ENCODE measurements at places on chromosomes 3 and 15.
A peak's percentile ranks its signal among the peaks of the same experiment; 100 is the strongest.

- DNase-seq, result no peak
These were observed 113.2 kb downstream of the MECOM start for GRCh38 chr3:169550284-169550683.

- DNase-seq, result no peak
These were observed 166.3 kb downstream of the GREM1 start for GRCh38 chr15:32884146-32884545.

DNA sequence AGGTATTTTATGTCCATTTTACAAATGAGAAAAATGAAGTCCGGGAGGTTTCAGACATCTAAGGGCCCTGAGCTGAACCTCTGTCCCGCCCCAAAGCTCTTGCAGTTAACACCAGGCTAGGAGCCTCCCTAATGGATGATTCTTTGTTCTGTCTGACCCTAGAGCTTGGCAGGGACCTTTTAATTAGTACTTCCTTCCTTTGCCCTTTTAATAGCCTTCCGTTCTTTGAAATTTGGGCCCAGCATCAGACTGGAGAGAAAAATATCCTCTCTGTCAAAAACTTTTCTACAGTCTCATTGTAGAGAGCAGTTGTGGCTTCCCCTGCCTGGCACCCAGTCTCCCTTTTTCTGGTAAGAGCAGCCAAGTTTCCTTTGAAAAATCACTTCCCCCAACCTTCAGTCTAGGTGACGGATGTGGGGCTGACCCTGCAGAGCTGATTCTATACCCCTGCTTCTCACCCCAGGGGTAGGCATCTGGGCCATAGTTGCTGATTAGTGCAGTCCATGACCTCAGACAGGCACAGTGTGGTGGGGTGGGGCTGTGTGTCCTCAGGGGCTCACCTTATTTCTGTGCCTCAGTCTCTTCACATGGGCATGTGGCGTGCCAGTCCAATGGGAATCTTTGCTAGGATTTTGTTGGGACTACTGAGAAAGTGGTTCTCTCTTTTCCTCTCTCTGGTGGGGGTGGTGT, 220.4 kb downstream of the ADAMTS9 start:
- DNase-seq, result no peak

DNA sequence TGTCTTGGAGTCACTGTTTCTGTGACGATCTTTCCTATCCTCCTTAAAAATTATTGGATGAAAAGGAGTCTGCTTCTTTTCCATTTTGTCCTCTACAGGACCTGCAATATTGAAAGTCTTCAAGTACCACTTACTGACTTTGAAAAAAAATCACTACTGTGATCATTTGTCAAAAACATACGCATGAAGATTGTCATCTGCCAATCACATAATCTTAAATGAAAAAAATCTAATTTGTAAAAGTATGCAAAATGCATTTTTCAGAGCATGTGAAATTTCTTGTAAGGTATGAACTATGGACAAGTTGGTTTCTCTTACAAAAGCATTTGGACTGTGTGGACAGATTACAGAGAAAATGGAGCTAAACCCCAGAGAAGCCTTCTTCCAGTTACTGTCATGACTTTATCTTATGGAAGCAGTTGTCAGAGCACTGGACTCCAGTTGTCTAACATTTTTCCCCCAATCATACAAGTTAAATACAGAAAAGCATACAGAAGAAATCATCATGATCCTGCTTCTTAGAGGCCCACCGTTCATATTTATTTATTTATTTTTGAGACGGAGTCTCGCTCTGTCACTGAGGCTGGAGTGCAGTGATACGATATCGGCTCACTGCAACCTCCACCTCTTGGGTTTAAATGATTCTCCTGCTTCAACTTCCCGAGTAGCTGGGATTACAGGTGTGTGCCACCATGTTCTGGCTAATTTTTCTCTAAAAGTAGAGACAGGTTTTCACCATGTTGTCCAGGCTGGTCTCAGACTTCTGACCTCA, 3.4 kb upstream of the PXK start:
- no peak for DNase-seq

DNA sequence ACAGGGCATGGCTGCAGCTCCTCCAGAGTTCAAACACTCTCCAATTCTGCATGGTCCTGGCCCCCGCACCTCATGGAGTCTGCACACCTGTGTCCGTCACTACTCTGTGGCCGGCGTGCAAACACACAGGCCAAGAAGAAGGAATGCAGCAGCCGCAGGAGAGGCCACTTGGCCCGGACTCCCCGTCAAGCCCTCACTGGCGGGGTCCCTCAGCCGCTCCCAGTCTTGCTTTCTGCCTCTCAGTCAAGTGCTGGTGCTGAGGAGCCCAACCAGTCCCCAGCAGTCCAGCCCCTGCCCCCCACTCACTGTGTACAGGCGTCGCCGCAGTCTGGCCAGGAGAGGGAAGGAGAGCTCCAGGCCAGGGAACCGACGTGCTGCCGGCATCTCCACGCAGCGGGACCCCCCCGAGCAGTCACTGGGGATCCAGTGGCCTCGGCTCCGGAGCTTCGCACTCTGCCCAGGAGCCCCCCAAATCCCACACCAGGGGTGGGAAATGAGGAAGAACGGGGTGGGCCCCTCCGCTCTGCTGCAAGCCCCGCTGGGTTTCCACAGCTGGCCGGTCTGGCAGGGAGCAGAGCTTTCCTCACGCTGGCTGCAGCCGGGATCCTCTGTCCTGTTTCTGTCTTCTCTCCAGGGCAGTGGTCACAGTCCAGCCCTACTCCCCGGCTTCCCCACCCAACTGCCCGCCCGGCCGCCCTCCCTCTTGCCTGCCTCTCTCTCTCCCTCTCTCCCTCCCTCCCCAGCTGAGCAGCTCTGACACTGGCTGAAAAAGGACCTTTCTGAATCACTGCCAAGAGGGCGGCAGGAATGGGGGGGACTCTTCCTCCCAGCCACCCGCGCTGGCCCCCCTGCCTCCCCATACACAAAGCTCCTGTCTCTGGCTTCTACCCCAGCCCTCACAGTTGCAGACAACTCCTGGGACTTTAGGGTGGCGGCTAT, 16.0 kb downstream of the TNK2 start:
- DNase-seq, result no peak

- DNase-seq, result no peak
These were observed 314.3 kb downstream of the CHST2 start for GRCh38 chr3:143433787-143434378.

DNA sequence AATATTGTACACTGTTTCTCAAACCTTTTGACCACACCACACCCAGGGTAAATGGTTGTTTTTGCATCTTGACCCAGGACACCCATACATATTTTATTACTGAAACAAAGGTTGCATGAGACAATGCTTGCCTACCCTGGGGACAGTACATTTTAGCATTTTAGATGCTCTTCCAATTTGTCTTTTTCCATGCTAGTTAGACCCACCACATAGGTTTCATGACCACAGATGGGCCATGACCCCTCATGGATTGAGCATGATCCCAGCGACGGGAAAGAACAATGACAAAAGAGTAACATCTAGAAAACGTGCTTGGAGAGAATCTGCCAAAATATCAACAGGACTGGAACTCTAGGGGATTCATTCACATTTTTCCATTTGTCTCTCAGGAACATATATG, 161.0 kb upstream of the PFN2 start:
- no peak for DNase-seq

DNA sequence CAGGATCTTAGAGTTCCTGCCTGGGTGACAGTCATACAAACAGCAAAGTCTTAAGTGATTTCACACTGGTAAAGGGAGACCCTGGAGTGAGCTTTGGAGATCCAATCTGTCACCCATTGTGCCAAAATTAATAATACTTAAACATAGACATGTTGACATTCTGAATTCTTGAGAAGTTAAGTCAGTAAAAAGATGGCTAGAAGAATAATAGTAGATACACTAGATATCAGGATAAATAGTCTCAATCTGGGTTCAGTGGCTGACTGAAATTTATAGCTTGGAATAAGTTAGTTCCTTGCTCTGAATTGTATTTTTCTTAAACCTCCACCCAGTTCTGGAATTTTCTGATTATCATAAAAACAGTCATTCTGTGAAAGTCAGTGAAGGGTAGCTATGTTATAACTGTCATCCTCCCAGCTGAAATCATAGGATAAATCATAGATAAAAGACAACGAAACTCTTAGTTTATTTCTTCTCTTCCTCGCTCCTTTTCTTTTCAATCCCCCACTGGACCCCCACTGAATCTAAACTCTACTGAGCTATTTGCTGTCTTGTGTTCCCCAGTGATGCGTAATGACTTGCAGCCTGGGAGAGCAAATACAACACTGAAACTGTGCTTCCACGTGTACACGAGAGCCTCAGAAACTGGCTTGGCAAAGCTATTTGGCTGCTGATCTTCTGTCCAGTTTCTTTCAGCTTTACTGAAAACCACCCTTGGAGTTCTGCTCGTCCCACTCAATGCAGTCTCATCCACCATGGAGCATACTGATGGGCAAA, 175.4 kb upstream of the TP63 start:
- DNase-seq, result no peak

DNA sequence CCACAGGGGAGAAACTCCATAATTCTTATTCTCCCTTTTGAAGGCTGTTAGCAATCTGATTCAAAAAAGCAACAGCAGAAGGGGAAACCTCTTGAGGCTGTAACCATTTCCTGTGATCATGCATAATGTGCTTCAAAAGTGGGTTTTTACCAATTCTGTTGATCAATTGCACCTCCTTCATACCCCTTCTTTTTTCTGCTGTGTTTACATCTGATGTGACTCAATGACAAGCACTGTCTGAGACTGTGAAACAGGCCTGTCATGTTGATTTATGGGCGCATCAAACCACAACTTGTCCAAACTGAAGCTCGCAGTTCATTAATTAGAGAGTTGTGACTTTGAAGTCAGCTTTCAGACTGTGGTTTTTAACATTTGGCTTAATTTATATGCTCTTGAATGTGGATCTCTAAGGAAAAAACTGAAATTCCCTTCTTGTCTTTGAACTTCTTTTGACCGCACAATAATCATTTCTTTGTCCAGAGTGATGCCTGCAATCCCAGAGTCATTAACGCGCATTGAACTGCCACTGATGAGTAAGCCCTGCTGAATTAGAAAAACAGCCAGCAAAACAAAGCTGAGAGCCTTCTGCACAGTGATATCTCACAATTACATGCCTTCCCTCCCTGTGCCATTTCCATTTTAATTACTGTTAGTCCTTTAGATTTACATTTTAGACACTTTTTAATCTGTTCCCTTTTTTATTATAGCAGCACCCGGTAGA, 532.8 kb downstream of the FOXP1 start:
- DNase-seq, result peak; percentile 78

- DNase-seq, result no peak
These were observed 69.2 kb upstream of the SLC6A6 start for GRCh38 chr3:14333215-14333614.

DNA sequence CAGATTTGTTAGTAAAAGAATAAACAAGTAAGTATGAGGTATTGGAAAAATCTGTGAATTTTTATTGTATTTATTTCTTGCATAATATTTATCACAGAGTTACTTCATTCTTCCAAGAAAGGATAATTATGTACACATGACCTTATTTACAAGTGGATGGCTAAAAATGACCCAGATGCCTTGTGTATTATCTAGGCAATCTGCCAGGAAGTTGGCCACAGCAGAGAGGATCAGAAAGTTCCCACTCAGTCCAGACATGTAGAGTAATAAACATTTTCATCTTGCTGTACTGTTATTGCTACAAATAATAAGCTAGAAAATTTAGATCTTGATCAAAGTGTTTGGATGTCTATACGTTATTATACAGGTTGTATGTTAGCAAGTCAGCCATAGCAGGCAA, 317.1 kb downstream of the EPHA6 start:
- no peak for DNase-seq

- no peak for DNase-seq
These were observed 106.4 kb downstream of the TUSC7 start for GRCh38 chr3:116815831-116816588.

GRCh38 chr3:71172951-71173350, 410.6 kb downstream of the FOXP1 start:
- no peak for DNase-seq

- peak; percentile 21 for DNase-seq
These were observed 907 bp downstream of the PLXNA1 start for GRCh38 chr3:126983653-126984390.

DNA sequence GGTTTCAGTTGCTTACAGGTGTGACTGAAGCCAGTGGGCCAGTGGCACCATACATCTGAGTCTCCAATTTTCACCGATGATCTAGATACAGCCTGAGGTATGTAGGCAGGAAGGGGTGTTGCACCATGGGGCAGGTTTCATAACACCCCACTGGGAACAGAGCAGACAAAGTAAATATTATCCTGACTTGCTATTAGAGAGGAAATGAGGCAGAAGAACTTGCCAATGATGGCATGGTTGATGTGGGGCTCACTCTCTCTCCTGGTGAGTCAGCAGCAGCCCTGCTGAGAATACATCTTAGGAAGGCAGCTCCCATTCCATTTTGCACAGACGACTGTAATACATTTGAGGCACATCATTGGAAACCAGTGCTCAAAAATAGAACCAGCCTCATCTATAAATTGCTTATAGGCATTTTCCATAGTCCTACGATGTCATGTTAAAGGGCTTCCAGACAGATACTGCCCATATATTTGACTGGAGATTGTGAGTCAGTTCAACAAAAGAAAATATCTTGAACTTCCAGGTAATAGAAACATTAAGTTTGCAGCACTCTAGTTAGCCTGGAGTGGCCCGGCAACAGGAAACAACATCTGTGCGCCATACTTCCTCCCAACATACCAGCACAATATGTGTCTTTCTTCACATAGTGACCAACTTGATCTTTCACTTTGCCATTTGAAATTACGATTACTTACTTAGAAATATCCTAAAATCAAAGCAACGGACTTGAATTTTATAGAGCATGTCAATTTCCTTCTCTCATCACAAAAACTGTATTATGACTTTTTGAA, 175.5 kb downstream of the NECTIN3 start:
- no peak for DNase-seq

DNA sequence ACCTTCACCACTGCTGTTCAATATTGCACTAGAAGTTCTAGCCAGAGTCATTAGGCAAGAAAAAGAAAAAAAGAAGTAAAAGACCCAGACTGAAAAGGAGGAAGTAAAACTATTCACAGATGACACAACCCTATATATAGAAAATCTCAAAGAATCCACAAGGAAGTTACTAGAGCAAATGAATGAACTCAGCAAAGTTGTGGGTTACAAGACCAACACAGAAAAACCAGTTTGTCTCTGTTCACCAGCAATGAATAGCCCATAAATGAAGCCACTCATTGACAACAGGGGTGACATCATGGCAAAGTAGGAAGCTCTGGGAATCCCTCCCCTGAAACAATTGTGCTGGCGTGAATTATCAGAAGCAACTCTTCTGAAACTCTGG, 4.6 kb downstream of the CFAP100 start:
- no peak for DNase-seq

GRCh38 chr3:178310949-178311348, 225.3 kb upstream of the KCNMB2 start:
- DNase-seq, result no peak

DNA sequence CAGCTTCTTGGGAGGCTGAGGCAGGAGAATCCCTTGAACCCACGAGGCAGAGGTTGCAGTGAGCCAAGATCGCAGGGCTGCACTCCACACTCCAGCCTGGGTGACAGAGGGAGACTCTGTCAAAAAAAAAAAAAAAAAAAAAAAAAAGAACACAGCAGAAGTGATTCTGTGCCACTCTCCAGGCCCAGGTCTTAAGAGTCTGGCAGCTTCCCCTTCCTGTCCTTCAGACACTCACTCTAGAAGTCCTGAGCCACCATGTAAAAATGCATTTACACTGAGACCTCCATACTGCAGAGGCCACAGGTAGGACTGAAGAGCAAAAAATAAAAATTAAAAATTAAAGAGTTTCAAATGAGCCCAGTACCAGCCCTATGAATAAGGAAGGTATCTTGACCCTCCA, 11.8 kb upstream of the CDV3 start:
- DNase-seq, result no peak

Data from central memory CD4-positive, alpha-beta T cell (primary cell).